ENCODE measurements at places on chromosomes 12 and 14.

- no peak for DNase-seq
Observed at GRCh38 chr12:131147894-131148293, 194.2 kb downstream of the ADGRD1 start.

- DNase-seq = no peak
Observed at GRCh38 chr14:74508844-74509428, 15.4 kb downstream of the ISCA2 start.

DNA sequence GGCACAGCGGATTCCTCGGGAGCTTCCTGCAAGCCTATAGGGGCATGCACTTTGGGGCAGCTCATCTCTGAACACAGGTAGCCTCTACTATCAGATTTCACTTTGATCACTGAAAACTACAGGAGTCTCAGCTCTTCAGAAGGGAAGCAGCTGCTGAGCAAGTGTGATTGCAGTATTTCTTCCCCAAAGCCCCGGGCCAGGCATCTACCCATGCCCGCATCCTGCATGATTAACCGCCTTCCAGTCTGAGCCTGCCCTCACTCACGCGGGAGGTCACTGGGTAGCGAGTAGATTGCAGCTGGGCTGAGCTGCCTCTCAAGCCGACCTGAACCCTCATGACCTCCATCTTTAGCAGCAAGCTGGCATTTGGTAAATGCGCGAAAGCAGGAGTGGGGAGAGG, 334.7 kb downstream of the DPF3 start:
- no peak for DNase-seq

DNA sequence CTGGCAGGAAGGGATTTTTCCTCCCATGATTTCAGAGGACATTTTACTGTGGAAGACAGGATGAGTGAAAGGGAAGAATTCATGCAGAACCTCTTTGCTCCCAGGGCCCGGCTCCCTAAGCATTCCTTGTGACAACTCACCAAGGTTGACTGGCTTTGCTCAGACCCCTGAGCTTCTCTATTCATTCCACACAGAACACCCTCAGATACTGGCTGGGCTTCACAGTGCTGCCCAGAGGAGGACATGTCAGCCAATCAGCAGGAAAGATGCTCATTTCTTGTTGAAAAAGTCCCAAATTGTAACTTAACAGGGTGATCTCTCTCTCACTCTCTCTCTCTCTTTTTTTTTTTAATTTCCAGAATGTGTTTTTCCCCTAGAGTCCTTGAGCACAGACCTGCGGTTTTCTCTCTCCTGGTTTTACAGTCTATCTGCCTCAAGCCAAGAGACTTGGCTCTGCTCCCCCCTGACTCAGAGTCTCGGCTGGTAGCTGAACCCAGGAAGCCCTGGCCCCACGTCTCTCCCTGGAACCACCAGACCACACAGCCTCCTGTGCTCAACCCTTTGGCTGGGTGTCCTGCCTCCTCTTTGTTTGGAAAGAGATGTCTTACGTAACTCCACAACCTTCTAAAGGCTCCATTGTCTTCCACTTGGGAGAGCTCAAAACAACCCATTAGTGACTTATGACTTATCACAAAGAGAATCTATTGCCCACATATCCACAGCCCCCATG, 43.9 kb downstream of the SSPN start:
- peak; percentile 93 for DNase-seq

- no peak for DNase-seq
Observed at GRCh38 chr14:51652168-51653078, 713 bp downstream of the FRMD6 start.

DNA sequence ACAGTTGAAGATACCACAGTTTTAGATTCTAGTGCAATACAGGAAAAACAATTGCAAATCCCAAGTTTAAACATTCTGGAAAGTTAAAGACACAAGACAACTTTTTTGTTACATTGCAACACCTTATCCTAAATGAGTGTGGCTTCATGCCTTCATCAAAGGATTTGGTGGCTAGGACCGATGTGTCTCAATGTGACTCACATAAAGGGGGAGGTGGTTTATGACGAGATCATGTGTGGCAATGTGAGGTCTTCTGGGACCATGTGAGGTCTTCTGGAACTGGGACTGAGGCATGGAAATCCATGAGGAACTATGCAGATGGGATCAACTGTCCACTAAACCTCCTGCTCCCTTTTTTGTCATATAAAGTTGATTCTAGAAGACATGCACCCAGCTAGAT, 166.2 kb downstream of the PAX9 start:
- no peak for DNase-seq

GRCh38 chr12:117080661-117081144, 18.5 kb downstream of the TESC start:
- no peak for DNase-seq

DNA sequence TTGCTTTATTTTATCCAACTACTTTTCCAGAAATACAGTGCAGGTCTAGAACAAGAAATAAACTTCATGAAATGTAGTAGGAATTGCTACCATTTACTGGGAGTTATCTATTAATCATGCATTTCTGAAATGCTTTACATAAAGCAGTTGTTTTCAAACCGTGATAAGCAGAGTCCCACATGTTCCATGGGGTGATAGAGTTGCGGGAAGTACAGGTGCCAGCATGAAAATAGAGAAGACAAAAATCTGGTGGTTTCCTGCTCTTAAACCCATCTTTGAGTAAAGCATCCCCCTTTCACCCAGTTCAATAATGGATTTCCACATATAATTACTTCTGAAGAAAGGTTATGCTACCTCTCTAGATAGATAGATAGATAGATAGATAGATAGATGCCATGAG, 123.7 kb upstream of the PDZRN4 start:
- no peak for DNase-seq

DNA sequence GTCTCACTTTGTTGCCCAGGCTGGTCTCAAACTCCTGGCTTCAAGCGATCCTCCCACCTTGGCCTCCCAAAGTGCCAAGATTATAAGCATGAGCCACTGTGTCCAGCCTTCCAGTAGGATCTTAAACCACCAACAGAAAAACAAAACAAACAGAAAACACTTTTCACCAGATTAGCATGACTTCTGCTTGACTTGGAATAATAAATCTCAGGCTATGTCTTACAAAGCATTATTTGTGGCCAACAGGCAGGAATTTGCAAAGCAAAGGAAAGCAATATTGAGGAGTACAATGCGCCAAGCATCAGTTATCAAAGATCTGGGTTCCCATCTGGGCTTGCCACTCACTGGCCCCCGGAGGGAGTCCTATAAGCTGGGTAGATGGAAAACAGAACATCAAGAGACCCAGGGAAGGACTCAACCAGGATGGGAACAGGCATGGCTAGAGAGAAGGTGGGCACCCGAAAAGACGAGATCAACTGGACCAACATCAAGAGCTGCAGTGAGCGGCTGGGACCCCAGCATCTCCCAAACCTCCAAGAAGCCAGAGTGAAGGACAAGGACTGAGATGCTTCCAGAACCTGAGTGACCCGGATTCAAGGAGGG, 101.2 kb downstream of the TMEM30B start:
- DNase-seq = no peak

DNA sequence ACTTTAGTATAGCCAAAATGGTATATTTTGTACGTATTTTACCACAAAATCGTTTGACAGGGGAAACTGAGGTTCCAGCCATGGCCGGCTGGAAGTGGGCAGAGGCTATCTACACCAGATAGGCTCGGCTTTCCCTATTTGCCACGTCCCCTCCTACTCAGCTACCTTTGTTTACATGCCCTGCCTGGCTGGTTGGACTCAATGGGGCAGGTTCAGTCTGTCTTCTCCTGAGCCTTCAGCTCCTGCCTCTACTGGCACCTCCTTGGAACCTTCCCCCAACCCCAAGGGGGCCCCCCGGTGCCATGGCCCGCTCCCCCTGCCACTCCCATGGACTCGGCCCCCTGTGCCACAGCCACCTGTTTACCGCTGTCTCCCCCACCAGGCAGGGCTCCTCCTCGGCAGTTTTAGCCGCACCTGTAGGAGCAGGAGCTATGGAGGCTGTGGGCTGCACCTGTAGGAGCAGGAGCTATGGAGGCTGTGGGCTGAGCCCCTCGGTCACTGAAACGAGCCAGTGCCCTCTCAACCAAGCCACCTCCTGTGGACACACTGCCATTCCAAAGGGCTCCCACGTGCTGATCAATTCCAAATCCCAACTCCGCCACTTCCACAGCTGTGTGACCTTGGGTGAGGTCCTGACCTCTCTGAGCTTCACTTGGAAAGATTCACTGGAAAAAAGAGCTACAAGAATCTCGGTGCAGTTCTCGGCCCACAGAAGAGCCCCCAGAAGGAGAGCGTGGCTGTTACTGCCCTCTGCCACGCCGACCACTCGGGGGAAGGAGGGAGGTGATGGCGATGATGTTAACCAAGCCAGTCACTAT, 62.2 kb downstream of the NCOR2 start:
- no peak for DNase-seq

- no peak for DNase-seq
Observed at GRCh38 chr12:93892423-93893268, 215.5 kb downstream of the CRADD start.

DNA sequence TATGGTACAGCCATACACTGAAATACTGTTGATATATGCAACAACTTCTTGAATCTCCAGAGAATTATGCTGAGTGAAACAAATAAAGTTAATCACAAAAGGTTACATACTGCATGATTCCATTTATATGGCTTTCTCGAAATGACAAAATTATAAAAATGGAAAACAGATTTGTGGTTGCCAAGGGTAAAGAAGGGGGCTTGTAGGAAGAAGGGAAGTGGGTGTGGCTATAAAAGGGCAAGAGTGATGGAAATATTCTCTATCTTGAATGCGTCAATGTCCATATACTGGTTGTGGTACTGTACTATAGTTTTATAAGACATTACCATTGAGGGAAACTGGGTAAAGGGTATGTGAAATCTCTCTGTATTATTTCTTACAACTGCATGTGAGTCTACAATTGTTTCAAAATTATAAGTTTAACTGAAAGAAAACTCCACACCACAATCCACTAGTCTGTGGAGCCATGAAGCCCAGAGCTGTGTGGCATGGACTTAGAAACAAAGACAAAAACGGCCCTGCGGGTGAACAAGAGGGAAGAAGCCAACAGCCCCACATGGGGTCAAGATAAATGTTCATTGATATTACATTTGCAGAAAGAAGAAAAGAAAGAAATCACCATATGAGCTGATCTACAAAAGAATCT, 18.3 kb upstream of the TSPAN11 start:
- DNase-seq = no peak

DNA sequence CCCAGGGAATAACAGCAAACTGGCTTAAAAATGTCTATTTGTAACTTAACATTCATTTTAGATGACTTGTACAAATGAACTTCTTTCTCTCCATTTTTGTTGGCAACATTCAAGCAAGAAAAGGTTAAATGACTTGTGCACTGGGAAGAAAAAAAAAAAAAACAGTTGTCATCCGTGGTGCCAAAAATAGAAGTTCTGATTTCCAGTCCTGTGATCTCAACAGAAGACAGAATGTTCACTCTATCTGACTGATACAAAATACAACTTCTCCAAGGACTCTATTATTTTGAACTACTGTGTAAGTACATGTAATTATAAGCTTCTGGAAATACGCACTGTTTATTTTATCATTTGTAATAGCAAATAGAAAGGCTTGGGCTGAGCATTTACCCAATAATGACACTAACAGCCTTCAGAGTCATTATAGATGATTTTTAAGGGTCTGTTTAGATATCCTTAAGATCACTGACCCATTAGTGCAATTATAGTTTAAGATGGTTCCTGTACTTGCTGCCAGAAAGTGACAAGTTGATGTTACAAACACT, 59.9 kb downstream of the LIN7A start:
- no peak for DNase-seq

- no peak for DNase-seq
Observed at GRCh38 chr14:96804895-96805294, 7.7 kb downstream of the VRK1 start.

GRCh38 chr12:11981121-11981733, 89.5 kb upstream of the BCL2L14 start:
- DNase-seq = no peak

DNA sequence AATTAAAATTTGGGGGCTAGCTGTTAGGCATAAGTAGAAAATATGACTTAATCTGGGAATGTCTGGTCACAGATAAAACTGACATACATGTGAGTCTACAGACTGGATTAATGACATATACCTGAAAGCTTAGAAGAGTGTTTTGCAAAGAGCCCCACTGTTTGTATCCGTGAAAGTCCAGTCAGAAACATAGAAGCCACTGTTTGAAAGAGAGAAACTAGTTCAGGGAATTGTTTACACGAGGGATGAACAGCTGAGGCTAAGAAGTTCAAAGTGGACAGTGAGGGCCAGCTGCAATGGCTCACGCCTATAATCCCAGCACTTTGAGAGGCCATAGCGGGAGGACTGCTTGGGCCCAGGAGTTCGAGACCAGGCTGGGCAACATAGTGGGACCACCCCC, 36.2 kb upstream of the SGPP1 start:
- DNase-seq = no peak

GRCh38 chr14:77709412-77709811, 1.5 kb downstream of the SLIRP start:
- DNase-seq = no peak

GRCh38 chr12:124601706-124602105, 34.3 kb upstream of the NCOR2 start:
- DNase-seq = no peak

DNA sequence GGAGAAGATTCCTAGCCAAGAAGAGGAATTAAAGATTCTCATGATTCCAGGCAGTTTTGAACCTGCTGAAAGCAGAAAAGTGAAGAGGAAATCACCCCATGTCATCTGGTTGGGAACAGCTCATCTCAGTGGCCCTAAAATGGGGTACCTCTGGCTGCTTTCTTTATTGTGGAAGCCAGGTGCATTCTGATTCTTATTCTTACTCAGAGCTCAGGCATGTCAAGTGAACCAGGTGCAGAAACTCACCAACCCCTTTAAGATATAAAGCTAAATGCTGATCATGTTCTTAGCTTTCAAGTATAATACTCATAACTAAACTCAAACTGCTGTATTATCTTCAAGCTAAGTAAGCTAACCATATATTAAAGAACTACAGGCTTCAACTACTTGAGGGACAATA, 253.9 kb upstream of the ARID2 start:
- DNase-seq = no peak

- DNase-seq = no peak
Observed at GRCh38 chr14:44353805-44354204, 153.3 kb downstream of the FSCB start.

DNA sequence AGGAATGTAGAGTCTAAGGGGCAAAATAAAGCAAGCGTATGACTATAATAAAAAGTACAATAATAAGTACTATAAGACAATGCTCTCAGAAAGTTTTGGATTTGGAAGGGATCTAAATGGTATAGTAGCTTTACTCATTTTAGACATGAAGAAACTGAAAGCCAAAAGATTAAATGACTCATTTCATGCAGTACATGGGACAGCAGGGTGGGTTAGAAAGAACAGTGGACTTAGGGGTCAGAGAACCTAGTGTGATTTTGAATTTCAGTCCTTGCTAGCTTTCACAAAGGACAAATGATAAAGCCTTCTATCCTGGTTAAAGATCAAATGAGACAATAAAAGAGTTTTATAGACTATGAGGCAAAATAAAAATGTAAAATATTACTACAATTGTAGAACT, 6.8 kb upstream of the LEMD3 start:
- no peak for DNase-seq

DNA sequence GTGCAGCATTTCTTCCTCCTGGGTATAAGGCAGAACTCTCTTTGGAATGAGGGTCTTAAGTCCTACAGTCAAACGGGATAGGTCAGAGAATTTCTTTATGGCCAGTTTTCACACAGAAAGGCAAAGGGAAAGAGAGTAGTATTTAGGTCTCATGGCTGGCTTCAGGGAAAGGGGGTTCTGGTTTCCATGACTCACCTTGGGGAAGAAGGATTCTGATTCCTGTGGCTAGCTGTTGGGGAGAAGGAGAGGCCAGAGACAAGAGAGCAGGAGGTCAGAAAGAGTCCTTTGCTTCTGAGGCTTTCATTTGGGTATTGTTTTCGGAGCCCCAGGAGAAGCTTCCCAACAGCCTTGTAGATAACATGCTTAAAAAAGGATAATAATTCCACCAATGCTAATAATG, 332.5 kb downstream of the NPAS3 start:
- no peak for DNase-seq
